ENCODE measurements at places on chromosomes 13 and 19. TPM values are rescaled to one million over a fixed set of nuclear protein-coding genes. Genes with fewer than 3 reads are reported as not detected.

DNA sequence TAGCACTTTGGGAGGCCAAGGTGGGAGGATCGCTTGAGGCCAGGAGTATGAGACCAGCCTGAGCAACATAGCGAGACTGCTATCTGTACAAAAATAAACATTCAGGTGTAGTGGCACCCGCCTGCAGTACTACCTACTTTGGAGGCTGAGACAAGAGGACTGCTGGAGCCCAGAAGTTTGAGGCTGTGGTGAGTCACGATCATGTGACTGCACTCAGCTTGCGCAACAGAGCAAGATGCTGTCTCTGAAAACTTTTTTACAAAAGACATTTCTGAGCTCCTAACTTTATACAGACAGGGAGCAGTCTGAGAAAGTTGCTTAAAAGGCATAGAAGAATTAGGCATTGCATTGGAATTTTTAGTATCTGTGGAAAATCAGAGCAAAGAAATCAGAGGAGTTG, 10.4 kb upstream of the TBC1D4 start:
- no peaks in the 10 kb centered on the region for H3K4me1 ChIP-seq
- no peak overlapping the region for H3K27ac ChIP-seq
- DNase-seq, result no peak
- no peak overlapping the region for H3K4me3 ChIP-seq
- H3K27me3 ChIP-seq, result no peaks in the 10 kb centered on the region

GRCh38 chr19:4593409-4593851, 33.9 kb upstream of the SEMA6B start:
- no peaks in the 10 kb centered on the region for H3K4me1 ChIP-seq
- H3K4me3 ChIP-seq, result no peak overlapping the region
- peaks cover 3% of the 10 kb centered on the region for H3K27me3 ChIP-seq
- H3K27ac ChIP-seq, result no peak overlapping the region

GRCh38 chr13:21075011-21075378, 13.6 kb upstream of the LATS2 start:
- H3K27ac ChIP-seq, result peak overlapping the region; percentile 30
- H3K4me3 ChIP-seq, result peak overlapping the region; percentile 35
- peak; percentile 57 for DNase-seq
- H3K36me3 ChIP-seq, result no peaks in the 10 kb centered on the region

- H3K27me3 ChIP-seq, result no peaks in the 10 kb centered on the region
- H3K4me3 ChIP-seq, result no peak overlapping the region
- no peaks in the 10 kb centered on the region for H3K36me3 ChIP-seq
- no peak overlapping the region for H3K27ac ChIP-seq
Measured at GRCh38 chr13:86945584-86945983, 725.6 kb upstream of the SLITRK5 start.

DNA sequence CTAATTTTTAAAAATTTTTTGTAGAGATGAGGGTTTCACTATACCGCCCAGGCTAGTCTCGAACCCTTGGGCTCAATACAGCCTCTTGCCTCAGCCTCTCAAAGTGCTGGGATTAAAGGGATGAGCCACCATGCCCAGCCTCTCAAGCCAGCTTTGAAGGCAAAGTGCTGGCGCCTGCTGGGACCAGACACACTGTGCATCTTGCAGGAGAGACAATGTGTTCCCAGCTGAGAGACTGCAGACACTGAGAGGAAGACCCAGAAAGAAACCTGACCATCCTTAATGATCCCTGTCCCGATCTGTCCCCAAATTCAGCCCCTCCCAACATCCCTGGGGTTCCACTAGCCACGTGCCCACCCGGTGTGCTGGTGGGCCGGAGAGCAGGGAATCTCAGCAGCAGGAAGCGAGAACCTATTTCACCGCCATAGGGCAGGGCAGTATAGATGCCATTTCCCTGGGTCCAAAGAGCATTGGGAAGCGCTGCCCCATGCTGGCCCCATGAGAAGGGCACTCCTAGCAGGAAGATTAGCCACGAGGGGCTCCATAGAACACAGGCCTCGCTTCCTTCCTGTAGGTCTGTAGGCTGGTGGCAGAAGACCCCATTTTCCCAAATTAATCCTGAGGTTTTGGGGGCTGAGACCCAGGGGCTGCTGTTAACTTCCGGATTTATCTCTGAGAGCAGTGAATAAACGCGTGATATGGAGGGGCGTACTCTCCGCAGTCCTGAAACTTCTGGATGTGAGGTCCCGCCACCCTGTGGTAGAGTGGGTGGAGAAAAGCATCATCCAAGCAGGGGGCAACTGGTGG, 968 bp downstream of the RAVER1 start:
- H3K4me3 ChIP-seq, result peak overlapping the region; percentile 80
- H3K27me3 ChIP-seq, result no peaks in the 10 kb centered on the region
- no peaks in the 10 kb centered on the region for H3K4me1 ChIP-seq
- peak overlapping the region; percentile 88 for H3K27ac ChIP-seq
- peaks cover 32% of the 10 kb centered on the region for H3K36me3 ChIP-seq

DNA sequence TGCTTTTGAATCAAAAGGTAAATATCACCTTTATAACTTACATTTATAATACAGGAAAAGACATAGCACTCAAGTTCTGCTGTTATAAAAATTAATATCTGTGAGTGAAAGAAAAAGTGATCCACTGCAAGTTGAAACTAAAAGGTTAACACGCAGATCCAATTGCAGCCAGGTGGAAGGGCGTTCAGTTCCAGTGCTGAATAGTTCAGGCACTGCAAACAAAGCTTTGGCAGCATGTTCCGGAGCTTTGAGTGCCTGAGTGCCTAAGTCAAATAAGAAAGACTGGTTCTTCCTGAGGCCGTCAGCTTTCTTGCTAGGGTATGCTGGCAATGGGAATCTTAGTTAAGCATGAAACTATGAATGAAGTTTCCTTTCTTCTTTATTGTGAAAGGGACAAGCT, 200.3 kb downstream of the LMO7 start:
- no peaks in the 10 kb centered on the region for H3K27me3 ChIP-seq
- no peak overlapping the region for H3K27ac ChIP-seq
- H3K36me3 ChIP-seq, result no peaks in the 10 kb centered on the region
- H3K4me1 ChIP-seq, result no peaks in the 10 kb centered on the region
- H3K4me3 ChIP-seq, result no peak overlapping the region

DNA sequence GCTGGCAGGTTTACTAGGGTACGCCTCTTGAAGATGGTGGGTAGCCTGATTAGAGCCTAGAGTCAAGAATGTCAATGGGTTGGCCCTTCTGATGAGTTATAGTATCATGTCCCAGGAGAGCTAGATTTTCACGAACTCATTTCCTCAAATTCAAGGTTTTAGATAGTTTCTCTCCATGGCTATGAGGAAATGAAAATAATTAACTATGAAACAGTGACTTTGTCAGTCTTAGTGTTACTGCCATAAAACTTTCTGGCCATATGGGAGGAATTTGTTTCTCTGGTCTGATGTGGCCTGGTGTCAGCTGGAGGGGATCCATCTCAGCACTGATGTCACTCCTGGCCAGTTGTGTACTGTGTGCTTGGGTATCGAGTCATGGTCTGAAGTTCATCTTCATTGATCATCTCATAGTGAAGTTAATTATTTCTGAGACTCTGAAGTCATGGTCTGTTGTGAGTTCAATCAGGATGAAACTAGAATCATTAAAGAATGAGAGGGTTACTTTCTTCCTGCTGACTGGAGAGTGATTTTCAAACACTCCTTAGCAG, 49.4 kb upstream of the TNFSF11 start:
- H3K36me3 ChIP-seq, result no peaks in the 10 kb centered on the region
- no peaks in the 10 kb centered on the region for H3K4me1 ChIP-seq
- no peak for DNase-seq

DNA sequence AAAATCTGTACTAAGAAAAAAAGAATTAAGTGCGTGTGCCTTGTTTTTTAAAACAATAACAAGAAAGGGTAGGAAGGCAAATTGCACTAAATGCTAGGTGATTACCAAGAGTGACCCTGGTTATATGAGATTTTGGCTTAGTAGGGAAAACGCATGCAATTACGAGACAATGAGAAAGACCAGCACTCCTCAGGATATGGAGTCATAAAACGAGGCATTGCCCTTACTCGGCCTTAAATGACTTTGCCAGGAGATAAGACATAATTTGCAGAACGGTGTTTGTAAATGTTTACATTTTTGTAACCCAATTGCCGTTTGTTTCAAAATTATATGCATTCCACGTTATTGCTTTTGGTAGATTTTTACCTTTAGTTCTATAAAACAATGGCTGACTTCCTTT, 179.8 kb downstream of the RBM26 start:
- no peaks in the 10 kb centered on the region for H3K27me3 ChIP-seq
- DNase-seq, result no peak
- H3K27ac ChIP-seq, result no peak overlapping the region
- H3K4me3 ChIP-seq, result no peak overlapping the region
- H3K4me1 ChIP-seq, result no peaks in the 10 kb centered on the region

DNA sequence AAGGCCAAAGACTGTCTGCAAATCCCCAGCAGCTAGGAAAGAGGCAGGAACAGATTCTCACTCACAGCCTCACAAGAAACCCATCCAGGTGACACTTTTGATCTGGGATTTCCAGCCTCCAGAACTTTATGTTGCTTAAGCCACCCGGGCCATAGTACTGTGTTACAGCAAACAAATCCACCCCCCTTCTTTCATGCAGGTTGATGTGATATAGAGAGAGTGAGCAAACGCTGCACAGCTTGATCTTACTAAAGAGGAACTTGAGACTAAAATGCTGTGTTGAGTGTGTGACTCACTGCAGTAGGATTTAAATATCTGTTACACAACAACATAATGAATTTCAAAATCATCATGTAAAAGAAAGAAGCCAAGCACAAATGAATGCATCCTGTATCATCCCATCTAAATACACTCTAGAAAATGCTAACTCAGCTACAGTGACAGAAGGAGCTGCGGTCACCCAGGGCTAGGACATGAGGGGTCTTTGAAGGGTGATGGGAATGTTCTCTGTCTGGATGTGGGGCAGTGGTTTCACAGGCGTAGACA, 32.2 kb downstream of the RCBTB2 start:
- H3K4me1 ChIP-seq, result no peaks in the 10 kb centered on the region
- no peak overlapping the region for H3K4me3 ChIP-seq
- no peaks in the 10 kb centered on the region for H3K27me3 ChIP-seq
- H3K36me3 ChIP-seq, result no peaks in the 10 kb centered on the region

GRCh38 chr13:30234619-30235162, 72.7 kb downstream of the KATNAL1 start:
- no peaks in the 10 kb centered on the region for H3K4me1 ChIP-seq
- no peaks in the 10 kb centered on the region for H3K27me3 ChIP-seq
- H3K36me3 ChIP-seq, result no peaks in the 10 kb centered on the region
- DNase-seq, result no peak

DNA sequence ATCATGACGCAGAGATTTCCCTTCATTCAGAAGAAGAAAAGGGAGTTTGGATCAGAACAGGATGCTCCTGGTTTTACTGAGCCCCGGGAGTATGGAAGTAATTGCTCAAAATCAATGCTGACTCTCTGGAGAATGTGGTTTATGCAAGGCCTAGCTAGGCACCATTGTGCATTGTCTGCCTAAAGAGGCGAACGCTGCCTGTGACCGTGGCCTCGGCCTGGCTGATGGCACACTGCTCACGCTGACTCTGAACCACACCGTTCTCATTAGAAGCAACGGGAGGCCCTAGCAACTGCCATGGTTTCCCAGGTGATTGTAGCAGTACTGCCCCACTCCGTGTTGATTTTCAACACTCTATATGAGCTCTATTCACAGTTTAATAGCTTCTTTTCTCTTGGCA, 41.7 kb upstream of the UBL3 start:
- H3K36me3 ChIP-seq, result no peaks in the 10 kb centered on the region
- no peak overlapping the region for H3K27ac ChIP-seq
- DNase-seq, result no peak
- no peaks in the 10 kb centered on the region for H3K27me3 ChIP-seq
- H3K4me3 ChIP-seq, result no peak overlapping the region
- H3K4me1 ChIP-seq, result no peaks in the 10 kb centered on the region

GRCh38 chr19:28920269-28921066, 292.5 kb downstream of the UQCRFS1 start:
- H3K27ac ChIP-seq, result no peak overlapping the region
- no peak overlapping the region for H3K4me3 ChIP-seq
- H3K36me3 ChIP-seq, result no peaks in the 10 kb centered on the region
- H3K27me3 ChIP-seq, result no peaks in the 10 kb centered on the region
- H3K4me1 ChIP-seq, result no peaks in the 10 kb centered on the region
- DNase-seq, result no peak

DNA sequence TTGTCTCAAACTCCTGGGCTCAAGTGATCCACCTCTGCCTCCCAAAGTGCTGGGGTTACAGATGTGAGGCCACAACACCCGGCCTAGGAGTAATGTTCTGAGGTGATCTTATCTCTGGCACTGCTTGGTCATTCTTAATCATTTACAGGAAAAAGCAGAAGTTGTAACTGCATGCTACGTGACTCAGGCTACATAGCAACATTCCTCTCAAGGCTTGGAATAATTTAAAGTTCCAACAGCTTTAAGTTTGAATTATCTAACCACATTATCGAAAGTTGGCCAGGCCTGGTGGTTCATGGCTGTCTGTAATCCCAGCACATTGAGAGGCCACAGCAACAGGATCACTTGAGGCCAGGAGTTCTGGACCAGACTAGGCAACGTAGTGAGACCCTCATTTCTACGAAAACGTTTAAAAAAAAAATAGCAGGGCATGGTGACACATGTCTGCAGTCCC, 3.9 kb upstream of the B9D2 start:
- H3K4me3 ChIP-seq, result no peak overlapping the region
- no peaks in the 10 kb centered on the region for H3K27me3 ChIP-seq
- H3K27ac ChIP-seq, result peak overlapping the region; percentile 57
- H3K36me3 ChIP-seq, result no peaks in the 10 kb centered on the region
- no peaks in the 10 kb centered on the region for H3K4me1 ChIP-seq

- H3K4me3 ChIP-seq, result no peak overlapping the region
- H3K27me3 ChIP-seq, result no peaks in the 10 kb centered on the region
- DNase-seq, result no peak
- H3K27ac ChIP-seq, result no peak overlapping the region
Measured at GRCh38 chr13:97944396-97945029, 9.0 kb upstream of the IPO5 start.

DNA sequence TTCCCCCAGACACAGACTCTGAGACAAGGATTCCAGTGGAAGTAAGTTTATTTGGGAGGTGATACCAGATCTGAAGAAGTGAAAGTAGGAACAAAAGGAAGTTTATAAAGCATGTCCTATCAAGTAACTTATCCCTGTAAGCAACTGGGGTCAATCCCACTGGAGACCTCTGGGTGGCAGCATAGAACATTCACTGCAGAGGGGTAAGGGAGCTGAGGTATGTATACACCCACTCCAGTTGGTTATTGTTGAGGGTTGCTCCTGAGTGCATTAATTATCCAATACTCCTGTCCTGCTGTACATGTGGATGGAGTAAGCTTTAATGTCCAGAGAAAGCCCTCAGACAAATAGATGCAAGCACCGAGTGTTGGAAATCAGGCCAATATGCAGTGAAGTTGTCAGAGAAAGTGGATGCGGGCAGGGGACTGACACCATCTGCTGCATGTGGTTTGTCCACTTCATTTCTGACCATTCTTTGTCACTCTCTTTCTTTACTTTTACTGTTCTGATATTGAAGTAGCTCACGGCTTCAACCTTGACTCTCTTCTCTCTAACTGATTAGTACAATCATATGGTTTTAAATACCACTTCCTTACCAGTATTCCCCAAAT, 46.7 kb downstream of the NOTCH3 start:
- H3K27me3 ChIP-seq, result no peaks in the 10 kb centered on the region
- H3K4me1 ChIP-seq, result no peaks in the 10 kb centered on the region
- H3K36me3 ChIP-seq, result no peaks in the 10 kb centered on the region
- no peak for DNase-seq

- no peak for DNase-seq
- H3K4me1 ChIP-seq, result no peaks in the 10 kb centered on the region
- H3K27me3 ChIP-seq, result no peaks in the 10 kb centered on the region
- no peaks in the 10 kb centered on the region for H3K36me3 ChIP-seq
- no peak overlapping the region for H3K4me3 ChIP-seq
Measured at GRCh38 chr13:43764349-43764748, 22.4 kb downstream of the ENOX1 start.

The LRRC25 gene
- total RNA-seq, result 3.9 TPM

The SBSN gene
- total RNA-seq, result 1.0 TPM

The CFAP97D2 gene
- not detected for total RNA-seq

The APC2 gene
- total RNA-seq, result 0.27 TPM

The FLT3LG gene
- 6.0 TPM for total RNA-seq

The HCST gene
- 9.7 TPM for total RNA-seq

The PGLYRP1 gene
- total RNA-seq, result not detected

The C13orf42 gene
- total RNA-seq, result not detected

The GNG8 gene
- total RNA-seq, result not detected

Data from Peyer's patch (tissue), 4 donors.